Subcutaneous preadipocyte (primary cell): ENCODE measurements at places on chromosomes 11 and 22. TPM values are rescaled to one million over a fixed set of nuclear protein-coding genes. Genes with fewer than 3 reads are reported as not detected.

CXCR5 gene
- not detected in 2 replicates for total RNA-seq

CRYBB3 gene
- total RNA-seq: not detected in 2 replicates

CRYBA4 gene
- total RNA-seq: not detected in 2 replicates

SLC37A2 gene
- total RNA-seq: 0.73 and 3.1 TPM in 2 replicates

MS4A4E gene
- total RNA-seq: not detected in 2 replicates

B4GAT1 gene
- 17.2 and 19.8 TPM in 2 replicates for total RNA-seq
